Upper lobe of left lung (tissue), 6 donors: ENCODE measurements at places on chromosomes 2 and 18. TPM values are rescaled to one million over a fixed set of nuclear protein-coding genes. Genes with fewer than 3 reads are reported as not detected.

- DNase-seq = no peak
These were observed 1.3 kb downstream of the MYL12B start for GRCh38 chr18:3263132-3263700.

- no peak for DNase-seq
These were observed 69.9 kb downstream of the RNF152 start for GRCh38 chr18:61822879-61823278.

DNA sequence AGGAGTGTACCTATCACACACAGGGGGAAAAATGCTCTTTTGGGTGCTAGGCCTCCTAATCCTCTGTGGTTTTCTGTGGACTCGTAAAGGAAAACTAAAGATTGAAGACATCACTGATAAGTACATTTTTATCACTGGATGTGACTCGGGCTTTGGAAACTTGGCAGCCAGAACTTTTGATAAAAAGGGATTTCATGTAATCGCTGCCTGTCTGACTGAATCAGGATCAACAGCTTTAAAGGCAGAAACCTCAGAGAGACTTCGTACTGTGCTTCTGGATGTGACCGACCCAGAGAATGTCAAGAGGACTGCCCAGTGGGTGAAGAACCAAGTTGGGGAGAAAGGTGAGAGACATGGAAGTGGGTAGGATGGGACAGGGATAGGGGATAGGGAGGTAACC is 12.2 kb downstream of the DHRS9 start:
- no peak for DNase-seq

Gene GIGYF2
- total RNA-seq = 54.7 TPM

DNA sequence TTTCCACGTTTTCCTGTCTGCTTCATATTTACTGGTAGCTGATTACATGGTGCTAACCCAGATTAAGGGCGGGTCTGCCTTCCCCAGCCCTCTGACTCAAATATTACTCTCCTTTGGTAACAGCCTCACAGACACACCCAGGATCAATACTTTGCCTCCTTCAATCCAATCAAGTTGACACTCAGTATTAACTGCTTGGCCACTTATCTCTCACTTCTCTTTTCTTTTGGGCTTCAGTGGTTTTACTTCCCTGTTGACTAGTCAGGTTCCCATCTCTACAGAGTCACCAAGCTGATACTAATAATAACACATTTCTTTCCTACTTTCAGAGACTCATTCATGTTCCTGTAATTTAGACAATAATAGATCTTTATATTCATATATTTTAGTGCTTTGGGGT is 302.2 kb upstream of the MAP2 start:
- DNase-seq = no peak

Gene RASGRP3
- total RNA-seq = 12.1 TPM

Gene BARD1
- 15.0 TPM for total RNA-seq

Gene CD8A
- 4.1 TPM for total RNA-seq

GRCh38 chr2:32212295-32212694 is 46.6 kb downstream of the SLC30A6 start:
- DNase-seq = no peak

DNA sequence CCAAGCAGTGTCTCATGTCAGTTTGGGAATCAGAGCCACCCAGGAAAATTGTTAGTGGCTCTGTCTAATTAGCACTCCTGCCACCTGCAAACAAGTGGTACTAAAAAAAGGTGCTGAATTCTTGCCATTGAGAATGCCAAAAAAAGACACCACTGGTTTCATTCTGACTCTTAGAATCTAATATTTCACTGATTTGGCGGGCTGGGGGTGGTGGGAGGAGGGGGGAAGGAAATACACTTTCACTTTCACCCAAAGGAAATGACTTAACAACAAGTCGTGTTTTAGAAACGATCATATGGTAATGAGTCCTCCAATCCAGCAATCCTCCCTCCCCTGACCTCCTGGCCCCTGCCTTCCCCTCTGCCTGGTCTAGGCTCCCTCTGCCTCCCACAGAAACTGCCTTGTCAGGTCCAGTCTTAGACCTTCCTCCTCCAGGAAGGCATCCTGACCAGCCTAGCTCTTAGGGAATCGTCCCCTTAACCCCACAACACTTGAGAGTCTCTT is 4.4 kb upstream of the KLHL29 start:
- DNase-seq = no peak

- no peak for DNase-seq
These were observed 787.2 kb downstream of the PLCL1 start for GRCh38 chr2:198591586-198591985.

DNA sequence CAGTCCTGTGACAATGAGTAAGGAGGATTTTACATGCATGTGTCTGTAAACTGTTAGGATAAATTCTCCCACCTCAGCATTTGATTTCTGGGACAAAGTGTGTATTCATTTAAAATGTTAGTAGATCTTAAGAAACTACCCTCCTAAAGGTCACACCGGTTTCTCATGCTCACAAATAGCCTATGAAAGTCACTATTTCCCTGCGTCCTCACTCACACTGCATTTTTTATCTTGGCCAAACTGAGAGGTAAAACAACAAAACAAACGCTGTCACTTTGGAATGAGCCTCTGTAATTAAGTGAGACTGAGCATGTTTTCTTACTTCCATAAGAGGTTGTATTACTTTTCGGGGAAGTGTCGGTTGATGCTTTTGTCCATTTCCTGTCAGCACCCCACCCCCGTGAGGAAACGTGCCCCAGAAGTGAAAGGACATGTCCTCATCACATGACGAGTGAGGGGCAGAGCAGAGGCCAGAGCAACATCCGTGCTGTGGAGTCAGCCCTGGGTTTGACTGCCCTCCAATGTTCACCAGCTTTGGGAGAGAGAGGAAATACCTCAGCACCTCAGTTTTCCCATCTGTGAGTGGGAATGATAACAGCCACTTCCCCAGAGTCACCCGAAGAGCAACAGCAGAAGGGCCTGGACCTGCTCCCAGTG is 3.1 kb downstream of the GYPC start:
- DNase-seq = peak; percentile 85

Gene SETBP1
- total RNA-seq = 13.7 TPM

Gene STPG4
- not detected for total RNA-seq

GRCh38 chr2:27852691-27853090 is 37.5 kb downstream of the RBKS start:
- DNase-seq = no peak

Gene STEAP3
- 22.0 TPM for total RNA-seq

Gene KYNU
- total RNA-seq = 14.5 TPM

DNA sequence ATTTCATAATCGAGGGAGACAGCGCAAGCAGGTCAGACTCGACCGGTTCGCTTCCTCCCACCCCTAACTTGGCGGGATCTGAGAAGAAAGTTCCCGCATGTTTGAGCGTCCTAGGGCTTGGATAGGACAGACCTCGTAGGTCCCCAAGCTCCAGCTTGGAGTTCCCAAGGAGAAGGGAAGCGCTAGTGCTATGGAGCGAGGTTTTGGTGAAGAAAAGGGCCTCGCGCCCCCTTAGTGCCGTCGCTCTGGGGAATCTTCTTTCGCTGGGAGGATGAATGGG is 11.6 kb upstream of the SKOR2 start:
- no peak for DNase-seq

DNA sequence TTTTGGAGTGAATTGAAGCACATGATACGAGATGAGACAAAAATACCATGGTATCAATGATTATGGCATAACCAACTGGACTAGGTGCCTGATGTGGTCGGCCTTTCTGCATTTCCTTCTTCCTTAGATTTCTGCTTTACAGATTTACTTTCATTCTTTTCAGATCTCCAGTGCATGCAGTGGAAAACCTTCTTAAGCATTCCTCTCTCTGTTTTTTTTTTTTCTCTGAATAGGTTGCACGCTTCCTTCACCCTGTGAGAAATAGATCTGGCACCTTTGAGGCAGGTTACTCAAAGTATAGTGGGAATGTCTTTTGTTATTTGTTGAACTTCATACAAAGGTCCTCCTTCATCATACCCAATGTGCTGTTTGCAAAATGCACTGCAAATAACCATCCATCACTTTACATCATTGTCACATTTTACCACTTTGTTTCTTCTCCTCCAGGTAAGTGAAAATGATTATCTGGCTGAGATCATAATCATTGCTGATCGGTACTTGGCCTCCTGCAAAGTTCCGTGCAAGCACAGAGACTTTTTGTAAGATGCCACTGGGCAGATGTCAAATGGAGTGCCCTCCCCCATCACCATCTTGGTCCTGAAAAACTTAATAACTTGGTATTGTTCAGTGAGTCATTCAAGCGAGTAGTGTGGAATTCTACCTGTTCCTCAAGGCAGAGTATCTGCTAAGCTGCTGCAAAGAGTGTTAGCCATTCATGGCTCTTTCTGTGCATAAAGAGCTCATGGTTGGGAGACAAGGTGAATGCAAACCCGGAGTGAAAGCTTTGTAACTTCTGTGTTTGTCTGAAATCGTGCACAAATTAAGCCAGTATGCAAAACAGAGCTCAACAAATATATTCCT is 30.0 kb upstream of the KLHL14 start:
- DNase-seq = no peak

GRCh38 chr2:171952276-171952675 is 30.0 kb downstream of the HAT1 start:
- DNase-seq = no peak

DNA sequence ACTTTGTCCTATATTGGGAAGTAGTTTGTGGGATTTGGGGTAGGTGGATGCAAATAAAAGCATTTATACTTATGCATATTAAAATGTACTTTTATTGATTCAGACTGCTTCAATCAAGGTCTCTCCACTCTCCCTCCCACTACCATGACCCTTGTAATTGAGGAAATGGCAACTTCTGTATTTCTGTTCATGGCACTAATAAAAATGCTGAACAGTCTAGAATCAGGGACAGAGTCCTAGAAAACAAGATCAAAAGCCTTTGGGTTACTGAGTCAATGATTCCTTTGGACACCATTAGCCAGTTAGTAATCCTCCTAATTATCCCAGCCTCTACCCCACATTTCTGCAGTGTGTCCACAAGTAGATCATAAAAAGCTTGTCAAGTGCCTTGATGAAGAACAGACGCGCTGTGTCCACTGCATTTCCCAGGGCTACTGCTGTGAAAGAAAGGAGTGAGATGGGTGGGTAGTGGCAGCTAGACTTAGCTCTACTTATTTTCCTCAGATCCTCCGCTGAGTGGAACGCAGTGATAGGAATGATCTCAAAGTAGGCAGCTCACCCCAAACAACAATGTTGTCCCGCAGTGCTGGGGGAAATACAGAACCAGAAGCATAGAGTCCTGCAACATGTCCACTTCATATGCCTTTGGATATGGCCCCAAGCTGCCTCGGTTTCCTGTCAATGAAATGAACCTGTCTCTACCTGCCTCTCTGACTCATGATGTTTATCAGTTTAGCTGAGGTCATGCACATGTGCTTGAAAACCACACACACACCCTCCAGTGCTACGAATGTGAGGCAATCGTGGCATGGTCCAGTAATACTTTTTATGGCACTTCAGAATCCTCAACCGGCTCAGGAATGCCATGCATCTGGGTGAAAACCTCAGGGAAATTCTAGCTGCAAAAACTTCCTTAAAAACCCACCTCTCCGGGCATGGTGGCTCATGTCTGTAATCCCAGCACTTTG is 115.5 kb downstream of the COL6A3 start:
- peak; percentile 85 for DNase-seq

Gene IKZF2
- total RNA-seq = 11.4 TPM

- DNase-seq = no peak
These were observed 85.3 kb downstream of the CDC42EP3 start for GRCh38 chr2:37585982-37586621.

Gene MATN3
- total RNA-seq = 6.4 TPM

Gene PSD4
- 57.9 TPM for total RNA-seq

Gene DYTN
- not detected for total RNA-seq

DNA sequence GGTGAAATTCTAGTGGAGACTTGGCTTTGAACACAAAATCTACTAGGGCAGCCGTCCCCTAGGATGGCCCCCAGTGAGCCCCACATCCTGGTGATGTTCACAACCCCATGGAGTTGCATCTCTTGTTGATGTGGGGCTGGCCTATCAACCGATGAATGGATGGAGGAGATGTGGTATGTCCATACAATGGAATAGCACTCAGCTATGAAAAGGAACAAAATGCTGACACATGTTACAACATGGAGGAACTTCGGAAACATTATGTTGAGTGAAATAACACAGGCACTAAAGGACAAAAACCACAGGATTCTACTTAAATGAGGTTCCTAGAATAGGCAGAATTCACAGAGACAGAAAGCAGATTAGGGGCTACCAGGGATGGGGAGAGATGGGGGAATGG is 80.1 kb upstream of the ASAP2 start:
- no peak for DNase-seq

DNA sequence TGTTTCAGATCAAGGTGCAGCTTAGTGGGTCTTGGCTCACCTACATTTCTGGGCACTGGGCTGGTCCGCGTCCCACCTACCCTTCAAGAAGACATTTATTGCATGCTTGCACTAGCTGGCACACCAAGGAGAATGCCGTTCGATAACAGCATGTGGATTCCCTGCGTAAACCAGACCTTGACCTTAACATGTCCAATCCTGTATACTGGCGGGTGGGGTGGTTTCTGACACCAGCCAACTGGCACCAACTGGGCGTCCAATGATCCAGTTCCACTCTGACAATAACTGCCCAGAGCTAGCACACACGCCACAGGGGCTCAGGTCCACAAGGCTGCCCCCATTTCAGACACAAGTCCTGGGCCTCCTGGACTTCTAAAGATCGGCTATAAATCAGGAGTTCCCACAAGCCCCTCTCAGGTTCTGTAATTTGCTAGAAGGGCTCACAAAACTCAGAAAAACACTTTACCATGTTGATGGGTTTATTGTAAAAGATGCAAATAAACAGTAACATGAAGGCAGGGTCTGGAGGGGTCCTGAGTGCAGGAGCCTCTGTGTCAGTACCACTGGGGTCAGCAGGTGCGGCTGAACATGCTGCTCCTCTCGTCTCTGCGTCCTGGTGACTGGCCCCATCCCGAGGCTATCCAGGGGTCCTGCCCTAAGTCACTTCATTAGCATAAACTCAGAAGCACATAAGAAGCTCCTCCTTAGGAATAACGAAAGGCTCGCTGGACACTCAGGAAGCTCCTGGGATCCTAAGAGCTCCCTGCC is 161.8 kb downstream of the HDAC4 start:
- DNase-seq = no peak

GRCh38 chr2:182097571-182098164 is 112.0 kb downstream of the PPP1R1C start:
- no peak for DNase-seq

Gene GALNT14
- 1.8 TPM for total RNA-seq

GRCh38 chr2:96873651-96874096 is 3.8 kb upstream of the SEMA4C start:
- peak; percentile 62 for DNase-seq

GRCh38 chr2:129769185-129769991 is 210.1 kb upstream of the RAB6C start:
- no peak for DNase-seq

GRCh38 chr2:232538671-232539070 is 821 bp upstream of the CHRNG start:
- peak; percentile 20 for DNase-seq

- DNase-seq = no peak
These were observed 18.8 kb downstream of the ZNF385B start for GRCh38 chr2:179842498-179843153.
